ENCODE measurements at places on chromosomes 7 and 10.

- no peak for DNase-seq
These were observed 606.3 kb upstream of the FZD8 start for GRCh38 chr10:36248304-36248981.

- DNase-seq = peak; percentile 53
These were observed 30.5 kb downstream of the JAKMIP3 start for GRCh38 chr10:132096223-132096622.

DNA sequence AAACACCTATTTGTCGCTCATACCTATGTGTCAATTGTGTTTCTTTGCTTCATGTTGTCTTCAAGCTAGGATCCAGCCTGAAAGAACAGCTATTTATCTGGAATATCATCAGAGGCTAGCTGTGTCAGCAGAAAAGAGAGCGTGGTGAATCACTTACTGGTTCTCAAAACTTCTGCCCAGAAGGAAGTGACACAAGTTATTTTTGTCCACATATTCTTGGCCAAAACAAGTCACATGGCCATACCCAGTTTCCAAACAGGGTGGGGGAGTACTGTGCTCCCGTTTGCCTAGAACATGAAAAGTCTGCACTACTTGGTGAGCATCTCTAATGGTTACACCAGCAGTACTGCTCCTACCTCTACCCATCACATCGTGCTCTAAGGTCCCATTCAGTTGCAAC lies 160.9 kb upstream of the CSTF2T start:
- peak; percentile 71 for DNase-seq

- DNase-seq = no peak
These were observed 302.7 kb downstream of the SUGCT start for GRCh38 chr7:40437498-40437897.

- DNase-seq = no peak
These were observed 66.0 kb upstream of the FGL2 start for GRCh38 chr7:77265666-77266065.

DNA sequence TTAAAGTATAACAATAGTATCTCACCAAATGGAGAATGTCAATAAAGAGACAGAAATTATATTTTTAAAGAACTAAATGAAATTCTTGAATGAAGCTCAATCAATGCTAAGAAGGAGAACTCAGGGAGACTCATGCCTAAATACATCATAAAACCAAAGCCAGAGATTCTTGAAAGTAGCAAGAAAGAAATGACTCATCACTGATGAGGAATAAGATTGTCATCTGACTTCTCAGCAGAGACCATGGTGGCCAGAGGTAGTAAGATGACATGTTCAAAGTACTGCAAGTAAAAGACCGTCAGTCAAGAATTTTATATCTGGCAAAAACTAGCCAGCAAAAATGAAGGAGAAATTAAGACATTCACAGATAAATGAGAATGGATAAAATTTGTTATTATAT lies 399.0 kb downstream of the GRID1 start:
- DNase-seq = no peak

DNA sequence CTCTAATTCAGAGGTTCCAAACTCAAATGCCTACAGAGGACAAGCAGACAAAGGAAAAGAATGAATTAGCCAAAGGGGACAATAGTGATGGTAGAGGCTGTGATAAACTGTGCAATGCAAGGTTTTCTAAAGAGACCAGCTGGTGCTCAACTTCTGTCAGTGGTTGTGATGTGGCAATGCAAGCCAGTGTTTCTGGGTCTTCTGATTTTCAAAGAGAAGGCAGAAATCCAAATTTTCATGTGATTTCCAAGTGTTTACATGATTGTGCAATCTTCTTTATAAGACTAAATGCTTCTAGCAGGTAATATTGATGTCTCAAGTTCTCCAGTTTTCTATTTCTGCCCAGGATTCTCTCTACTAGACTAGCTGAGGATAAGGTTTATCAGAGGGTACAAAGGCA lies 135.9 kb downstream of the PCDH15 start:
- DNase-seq = no peak

DNA sequence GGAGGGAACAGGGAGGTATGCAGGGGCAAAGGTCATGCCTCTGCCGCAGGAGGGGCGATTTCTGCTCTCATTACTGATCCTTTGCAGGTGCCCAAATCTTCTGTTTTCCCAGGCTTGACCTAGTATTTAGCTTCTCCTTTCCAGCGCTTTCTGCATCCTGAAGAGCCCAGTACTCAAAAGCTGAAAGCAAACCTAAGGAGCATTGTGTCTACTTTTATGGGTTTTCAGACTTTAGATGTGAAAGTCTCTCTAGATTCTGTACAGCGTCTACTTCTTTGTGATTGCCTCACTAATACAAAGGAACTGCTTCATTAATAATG lies 560 bp downstream of the GBF1 start:
- no peak for DNase-seq

GRCh38 chr10:3424111-3424851 lies 251.7 kb upstream of the PITRM1 start:
- DNase-seq = peak; percentile 18

DNA sequence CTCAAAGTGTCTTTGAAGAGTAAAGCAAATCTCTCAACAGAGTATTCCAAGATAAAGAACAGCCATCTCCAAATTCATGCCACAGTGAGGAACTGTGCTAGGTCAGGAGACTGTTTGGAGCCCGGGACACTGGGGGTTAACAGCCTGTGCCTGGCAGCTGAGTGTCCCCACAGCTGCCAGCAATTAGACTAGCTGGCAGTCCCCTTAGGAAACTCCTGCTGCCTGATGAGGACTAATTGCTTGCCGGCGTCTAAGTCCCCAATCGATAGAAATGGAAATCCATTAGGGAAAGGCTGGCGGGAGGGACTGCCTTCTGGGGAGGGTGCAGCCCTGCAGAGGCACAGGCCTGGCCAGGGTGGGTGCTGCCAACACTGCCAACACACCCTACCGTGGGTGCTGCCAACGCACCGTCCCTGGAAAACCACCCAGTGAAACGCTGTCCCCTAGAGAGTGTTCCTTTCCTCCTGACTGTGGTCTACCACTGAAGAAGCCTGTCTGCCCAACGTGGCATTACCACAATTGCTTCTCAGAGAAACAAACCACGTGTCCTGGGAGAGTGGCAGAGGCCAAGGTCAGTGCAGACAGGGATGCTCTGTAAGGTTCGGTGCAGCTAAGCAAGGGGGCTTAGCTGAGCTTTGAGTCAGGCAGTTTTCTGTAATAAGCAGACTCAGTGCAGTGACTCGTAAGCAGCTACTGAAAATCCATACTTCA lies 60.8 kb downstream of the XRCC2 start:
- no peak for DNase-seq

GRCh38 chr7:66768865-66769832 lies 28.6 kb downstream of the RABGEF1 start:
- no peak for DNase-seq

DNA sequence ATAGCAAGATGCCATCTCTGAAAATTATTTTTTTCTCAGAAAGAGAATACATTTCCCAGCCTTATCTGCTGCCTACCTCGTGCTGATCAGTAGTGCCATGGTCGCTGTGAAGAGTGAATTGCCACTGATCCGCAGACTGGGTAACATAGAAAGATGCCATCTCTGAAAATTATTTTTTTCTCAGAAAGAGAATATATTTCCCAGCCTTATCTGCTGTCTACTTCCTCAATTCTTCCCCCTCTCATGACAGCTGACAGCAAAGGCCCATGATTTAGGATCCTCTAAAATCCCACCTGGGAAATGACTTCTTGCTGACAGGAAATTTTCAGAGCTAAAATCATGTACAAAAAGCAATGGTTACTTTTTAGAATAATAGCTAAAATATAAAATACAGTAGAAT lies 92.5 kb upstream of the AHR start:
- no peak for DNase-seq

- DNase-seq = peak; percentile 32
These were observed 1.0 kb downstream of the CACNA2D1 start for GRCh38 chr7:82442492-82443035.

DNA sequence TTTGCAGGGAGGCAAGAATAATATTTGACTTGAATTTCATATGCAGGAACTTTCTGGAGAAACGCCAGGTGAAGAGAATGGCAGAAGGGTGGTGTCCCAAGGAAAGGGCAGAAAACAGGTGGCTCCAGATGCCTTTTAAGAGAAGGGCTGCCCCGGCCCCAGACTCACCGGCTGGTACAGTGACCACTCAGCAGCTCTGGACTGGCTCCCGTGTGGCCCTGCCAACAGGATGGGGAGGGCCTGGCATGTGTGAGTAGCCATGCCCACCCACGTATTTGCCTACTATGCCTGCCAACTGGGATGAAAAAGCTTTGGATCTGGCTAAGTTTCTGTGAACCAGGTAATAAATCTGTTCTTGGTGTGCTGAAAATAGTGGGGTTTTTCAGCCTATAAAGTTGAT lies 159.5 kb downstream of the PRKAG2 start:
- no peak for DNase-seq

GRCh38 chr10:79375321-79376077 lies 28.2 kb downstream of the PPIF start:
- DNase-seq = no peak

GRCh38 chr10:95532536-95532935 lies 28.6 kb downstream of the SORBS1 start:
- no peak for DNase-seq

- peak; percentile 77 for DNase-seq
These were observed 557 bp downstream of the TMEM120A start for GRCh38 chr7:75993689-75994387.

DNA sequence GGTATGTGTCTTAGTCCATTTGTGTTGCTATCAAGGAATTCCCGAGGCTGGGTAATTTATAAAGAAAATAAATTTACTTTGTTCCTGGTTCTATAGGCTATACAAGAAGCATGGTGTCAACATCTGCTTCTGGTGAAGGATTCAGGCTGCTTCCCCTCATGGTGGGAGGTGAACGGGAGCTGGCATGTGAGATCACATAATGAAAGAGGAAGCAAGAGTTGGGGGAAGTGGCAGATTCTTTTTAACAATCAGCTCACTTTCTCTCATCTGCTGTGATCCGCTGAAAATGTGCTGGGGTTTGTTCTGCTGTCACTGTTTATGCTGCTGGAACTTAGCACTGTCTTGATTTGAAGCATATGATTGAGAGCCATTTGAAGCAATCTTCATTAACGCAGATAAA lies 730.0 kb upstream of the SORCS1 start:
- no peak for DNase-seq

DNA sequence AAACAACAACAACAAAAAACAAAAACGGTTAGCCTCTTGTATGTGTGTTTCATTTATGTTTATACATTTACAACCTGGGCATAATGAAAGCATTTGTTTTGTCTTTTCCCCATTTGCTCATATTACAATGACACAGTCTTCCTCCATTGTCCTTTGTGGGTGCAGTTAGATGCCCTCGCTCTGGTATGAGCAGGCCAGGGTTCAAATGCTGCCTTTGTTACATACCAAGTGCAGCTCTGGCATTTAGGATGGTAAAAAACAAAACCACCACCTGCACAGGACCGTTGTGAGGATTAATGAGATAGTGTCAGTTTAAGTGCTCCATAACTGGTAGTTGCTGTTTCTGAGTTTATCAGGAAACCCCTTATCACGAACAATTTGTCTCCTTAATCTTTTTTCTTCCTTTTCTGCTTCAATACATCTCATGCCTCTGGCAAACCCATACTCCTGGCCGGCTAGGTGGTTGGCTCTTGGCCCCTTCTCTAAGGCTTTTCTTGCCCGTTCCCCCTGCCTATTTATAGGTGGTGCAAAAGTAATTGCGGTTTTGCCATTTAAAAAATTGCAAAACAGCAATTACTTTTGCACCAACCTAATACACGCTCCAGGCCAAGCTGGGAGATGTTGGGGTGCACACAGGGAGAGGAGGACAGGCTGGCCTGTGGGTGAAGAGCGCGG lies 18.6 kb upstream of the TMEM225B start:
- no peak for DNase-seq

DNA sequence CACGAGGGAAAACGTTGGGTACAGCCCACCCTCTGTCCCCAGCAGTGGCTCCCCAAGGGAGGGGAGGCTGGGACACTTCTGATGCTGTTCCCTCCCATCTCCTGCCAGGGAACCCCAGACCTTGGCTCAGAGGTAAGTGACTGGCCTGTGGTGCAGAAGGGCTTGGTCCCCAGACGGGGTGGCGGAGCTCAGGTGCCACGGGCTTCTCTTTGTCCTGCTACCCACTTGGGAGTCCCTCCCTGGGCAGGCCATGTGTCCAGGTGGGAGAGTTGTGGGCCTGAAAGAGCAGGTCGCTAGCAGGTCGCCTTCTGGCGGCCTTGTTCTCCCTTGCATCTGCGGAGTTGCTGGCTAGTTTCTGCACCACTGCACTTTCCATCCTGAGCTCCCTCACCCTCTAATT lies 10.1 kb downstream of the ATP5MF start:
- no peak for DNase-seq

- DNase-seq = no peak
These were observed 15.3 kb downstream of the ZFAND4 start for GRCh38 chr10:45657033-45657926.

DNA sequence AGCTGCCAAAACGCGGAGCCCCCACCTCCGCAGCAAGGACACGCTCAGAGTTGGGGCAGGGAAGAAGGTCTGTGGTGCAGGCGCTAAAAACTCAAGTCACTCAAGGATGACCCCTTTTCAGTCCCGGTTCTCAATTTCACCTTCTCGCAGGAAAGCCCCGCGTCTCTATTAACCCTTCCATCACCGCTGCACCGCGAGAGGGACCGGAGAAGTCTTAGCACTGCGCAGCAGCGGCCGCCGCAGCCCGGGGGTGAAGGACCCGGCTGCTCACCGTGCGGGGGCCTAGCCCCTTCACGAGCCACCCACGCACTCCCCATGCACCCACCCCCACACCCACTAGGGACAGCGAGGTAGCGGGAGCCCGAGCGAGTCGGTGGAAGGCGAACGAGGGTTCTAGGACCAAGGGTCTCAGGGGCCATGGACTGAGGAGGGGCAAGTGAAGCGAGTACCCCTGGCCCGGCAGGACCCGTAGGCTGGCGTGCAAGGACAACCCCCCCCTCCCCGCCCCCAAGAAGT lies 162.9 kb downstream of the SH3PXD2A start:
- no peak for DNase-seq

DNA sequence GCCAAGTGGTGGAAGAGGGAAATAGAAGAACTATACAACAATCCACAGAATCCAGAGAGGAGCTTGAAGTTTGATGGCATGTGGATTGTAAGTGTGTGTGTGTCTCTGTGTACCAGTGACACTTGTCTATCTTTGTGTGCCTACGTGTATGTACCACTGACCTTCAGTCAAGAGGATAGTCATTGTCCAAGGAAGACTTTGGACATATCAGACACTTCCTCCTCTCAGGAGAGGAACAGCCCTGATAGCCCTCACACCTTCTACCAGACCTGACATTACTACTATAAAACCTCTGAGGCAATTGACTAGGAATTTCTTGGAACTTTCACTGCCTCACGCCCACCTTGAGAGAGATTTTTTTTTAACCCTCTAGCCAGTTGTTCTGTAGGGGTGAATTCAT lies 19.6 kb upstream of the MGAM2 start:
- no peak for DNase-seq
